ENCODE measurements at places on chromosomes 16 and 17. TPM values are rescaled to one million over a fixed set of nuclear protein-coding genes. Genes with fewer than 3 reads are reported as not detected.

KRT33B gene
- not detected for total RNA-seq

CIITA gene
- total RNA-seq = 0.15 TPM

ABCA8 gene
- total RNA-seq = 0.15 TPM

C17orf107 gene
- 0.23 TPM for total RNA-seq

KLHL10 gene
- total RNA-seq = 0.07 TPM

SPATA32 gene
- total RNA-seq = 0.22 TPM

CACNA1H gene
- 14.7 TPM for total RNA-seq

ZSCAN10 gene
- 0.03 TPM for total RNA-seq

BORCS6 gene
- 5.4 TPM for total RNA-seq

SLC5A11 gene
- 0.31 TPM for total RNA-seq

RNU2-1 gene
- not detected for total RNA-seq

CCL7 gene
- total RNA-seq = 0.12 TPM

TP53TG3F gene
- not detected for total RNA-seq

CD300LD gene
- total RNA-seq = not detected

ABCA3 gene
- 19.2 TPM for total RNA-seq

METRNL gene
- 26.6 TPM for total RNA-seq
